ENCODE measurements at places on chromosomes 16 and 17. TPM values are rescaled to one million over a fixed set of nuclear protein-coding genes. Genes with fewer than 3 reads are reported as not detected.

The CIITA gene
- 0.13 TPM for total RNA-seq

The DOC2A gene
- not detected for total RNA-seq

The ZG16B gene
- total RNA-seq: 0.90 TPM

The CES4A gene
- total RNA-seq: 1.1 TPM

The SULT1A2 gene
- 0.51 TPM for total RNA-seq

The PRAC1 gene
- not detected for total RNA-seq

The TAT gene
- total RNA-seq: not detected

The TBX4 gene
- not detected for total RNA-seq

Data from bronchial epithelial cell (primary cell).